Activated CD4-positive, alpha-beta T cell treated with anti-CD3 and anti-CD28 coated beads for 48 hours (primary cell): ENCODE measurements at places on chromosomes 4 and X.

GRCh38 chrX:100649550-100650356, 5.8 kb downstream of the SRPX2 start:
- no peak for DNase-seq

- DNase-seq = no peak
Measured at GRCh38 chr4:132866616-132867015, 282.5 kb upstream of the PCDH10 start.

DNA sequence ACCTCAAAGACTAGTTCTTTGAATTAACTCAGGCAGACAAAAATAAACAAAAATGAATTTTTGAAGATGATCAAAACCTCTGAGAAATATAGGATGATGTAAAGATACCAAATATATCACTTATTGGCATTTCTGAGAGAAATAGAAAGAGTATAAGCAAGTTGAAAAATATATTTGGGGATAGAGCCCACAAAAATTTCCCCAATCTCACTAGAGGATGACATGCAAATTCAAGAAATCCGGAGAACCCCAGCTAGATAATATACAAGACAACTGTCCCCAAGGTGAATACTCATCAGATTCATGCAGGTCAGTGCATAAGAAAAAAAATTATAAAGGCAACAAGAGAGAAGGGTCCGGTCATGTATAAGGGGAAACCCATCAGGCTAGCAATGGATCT, 129.1 kb downstream of the CXXC4 start:
- DNase-seq = no peak

- DNase-seq = no peak
Measured at GRCh38 chr4:15144967-15145295, 142.7 kb downstream of the CPEB2 start.

DNA sequence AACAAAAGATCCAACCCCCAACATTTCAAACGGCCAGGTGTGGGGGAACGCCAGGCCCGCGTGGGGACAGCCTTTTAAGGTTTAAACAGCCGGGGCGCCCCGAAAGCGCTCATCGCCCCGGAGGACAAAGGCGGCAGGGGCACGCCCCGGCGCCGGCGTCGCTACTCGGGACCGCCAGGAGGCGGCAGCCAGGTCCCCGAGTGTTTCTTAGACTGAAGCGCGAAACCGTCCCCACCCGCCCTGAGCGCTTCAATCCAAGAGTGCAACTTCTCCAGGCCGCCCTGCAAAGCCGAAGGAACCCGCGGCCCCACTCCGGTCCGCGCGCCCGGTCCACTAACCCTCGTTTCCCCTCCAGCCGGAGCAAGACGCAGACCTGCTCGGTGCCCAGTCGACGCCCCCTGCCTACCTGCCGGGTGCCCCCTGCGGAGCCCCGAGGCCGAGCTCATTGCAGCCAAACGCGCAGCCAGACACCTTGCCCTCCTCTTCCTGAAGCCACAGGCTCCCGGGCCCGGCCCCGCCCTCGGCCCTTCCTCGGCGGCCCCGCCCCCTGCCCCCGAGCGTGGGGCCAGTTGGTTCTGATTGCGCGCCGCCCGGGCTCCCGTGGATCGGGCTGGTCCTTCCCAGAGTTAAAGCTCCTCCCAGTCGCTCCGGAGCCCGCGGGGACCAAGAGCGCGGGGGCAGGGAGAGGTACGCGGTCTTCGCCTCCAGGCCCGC, at the start of gene CASP6:
CASP6 (minus strand) TSS at position 496 of the 714 bp plus-strand sequence; CDS start at position 446, 50 bp downstream.
- DNase-seq = peak; percentile 81

GRCh38 chrX:40244980-40245379, 147.2 kb upstream of the BCOR start:
- no peak for DNase-seq

DNA sequence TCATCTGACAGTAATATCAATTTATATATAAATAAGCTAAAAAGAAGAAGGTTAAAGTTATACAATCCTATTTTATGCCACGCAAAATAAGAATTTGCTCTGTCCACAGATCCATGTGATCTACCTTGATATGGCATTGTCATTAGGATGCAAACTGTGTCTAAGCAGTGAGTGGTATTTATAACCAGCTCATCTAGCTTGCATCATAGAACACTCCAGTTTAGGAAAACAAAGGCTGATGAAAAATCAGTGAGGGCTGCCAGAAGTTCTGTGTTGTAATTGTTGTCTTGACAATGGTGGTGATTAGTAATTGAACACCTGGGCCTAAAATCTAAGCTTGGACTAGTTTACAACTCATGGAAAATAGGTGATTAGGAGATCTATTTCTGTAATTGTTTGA, 111.0 kb downstream of the CPE start:
- no peak for DNase-seq

DNA sequence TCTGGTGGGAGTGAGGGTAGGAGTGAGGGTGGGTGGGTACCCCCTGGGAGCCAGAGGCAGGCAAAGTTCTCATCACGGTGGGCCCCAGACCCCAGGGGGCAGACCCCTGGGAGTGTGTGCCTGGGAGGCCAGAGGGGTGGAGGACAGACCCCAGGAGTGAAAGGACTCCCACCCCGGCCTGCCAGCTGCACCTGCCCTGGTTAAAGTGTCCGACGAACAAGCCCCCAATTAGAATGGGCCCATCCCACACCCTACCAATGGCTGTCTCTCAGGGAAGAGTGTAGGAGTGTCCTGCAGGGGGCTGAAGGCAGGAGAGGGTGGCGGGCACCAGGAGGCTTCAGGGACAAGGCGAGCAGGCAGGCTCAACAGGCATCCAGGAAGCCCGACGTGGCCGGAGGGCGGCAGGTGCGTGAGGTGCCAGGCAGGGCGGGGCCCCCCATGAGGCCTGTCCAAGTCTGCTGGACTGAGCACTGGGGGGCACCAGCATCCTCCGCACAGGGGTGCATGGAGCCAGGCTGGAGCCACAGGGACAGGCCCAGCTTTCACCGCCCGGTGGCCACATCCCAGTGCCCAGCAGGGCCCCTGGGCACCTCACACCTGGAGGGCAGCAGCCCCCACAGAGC, 8.7 kb downstream of the PDE6B start:
- no peak for DNase-seq
